ENCODE measurements at places on chromosomes 1 and 21.

DNA sequence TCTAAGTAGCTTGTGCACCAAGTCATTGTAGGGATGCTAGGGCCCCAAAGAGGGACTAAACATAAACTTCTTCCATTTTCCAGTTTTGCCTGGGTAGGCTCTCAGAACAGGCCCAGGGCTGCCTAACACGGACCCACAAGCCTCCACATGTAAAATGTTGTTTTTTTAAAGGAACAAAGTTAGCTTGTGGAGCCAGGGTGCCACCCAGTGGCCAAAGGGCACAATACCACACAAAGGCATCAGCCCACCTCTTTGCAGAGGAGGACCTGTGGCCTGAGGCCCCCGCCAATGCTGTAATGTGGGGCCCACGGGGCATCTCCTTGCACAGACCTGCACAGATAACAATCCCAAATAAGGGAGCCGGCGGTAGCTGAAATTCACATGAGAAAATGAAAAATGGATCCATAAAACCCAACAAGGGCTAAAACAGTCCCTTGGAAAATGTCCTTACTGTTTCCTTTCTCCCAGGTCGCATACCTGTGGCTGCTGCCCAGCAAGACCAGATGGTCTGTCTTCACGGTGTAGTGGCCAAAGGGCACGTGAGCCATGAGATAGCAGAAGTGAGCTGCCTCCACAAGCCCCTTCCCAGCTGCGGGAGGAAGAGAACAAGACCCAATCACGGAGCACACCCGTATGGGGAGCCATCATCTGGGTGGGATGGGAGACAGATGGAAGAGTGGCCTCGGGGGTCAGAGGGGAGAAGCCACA is 23.8 kb downstream of the SEC16B start:
- DNase-seq = peak; percentile 59

DNA sequence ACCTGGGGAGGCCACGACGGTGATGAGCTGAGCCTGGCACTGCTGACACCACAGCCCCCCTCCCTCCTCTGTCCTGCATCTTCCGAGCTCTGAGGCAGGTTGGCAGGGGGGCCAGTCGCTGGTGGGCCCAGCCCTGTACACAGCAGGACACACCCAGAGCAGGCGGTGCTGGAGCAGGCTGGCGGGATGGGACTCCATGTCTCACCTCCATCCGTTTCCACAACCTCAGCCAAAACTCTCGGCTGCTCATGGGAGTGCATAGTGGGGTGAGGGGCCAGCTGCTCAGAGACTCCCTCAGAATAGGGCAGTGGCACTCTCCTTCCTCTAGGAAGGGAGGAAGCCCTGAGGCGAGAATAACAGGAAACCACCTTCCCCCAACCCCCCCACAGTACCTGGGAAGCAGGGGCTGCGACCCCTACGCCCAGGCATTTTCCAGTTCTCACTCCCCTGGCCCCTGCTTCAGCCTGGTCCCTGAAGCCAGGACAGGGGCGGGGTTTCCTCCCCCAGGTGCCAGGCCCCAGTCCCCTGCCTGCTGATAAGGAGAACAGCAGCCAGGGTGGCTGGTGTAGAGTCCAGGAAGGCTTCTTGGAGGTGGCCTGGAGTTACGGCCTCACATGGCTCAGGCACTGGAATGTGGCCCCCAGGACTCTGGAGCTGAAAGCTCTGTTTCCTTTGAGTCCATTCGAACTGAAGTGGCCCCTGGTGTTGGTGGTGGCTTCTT is 3.2 kb upstream of the IBA57 start:
- DNase-seq = no peak

DNA sequence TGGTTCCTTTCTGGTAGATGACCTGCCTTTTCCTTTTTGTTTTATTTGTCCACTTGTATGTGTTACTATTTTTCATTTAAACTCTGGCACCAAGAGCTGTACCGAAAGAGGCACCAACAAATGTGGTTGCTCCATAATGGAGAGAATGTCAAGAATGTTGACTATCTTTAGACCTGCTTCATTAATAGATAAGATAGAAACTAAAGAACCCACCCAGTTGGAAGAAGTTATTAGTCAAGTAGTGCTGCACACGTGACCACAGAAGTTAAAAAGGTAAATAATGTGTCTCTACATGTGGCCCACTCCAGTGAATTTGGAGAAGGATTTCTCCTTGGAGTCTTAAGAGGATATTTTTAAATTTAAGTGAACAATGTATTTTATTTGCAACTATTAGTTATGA is 9.3 kb downstream of the ATP1A1 start:
- no peak for DNase-seq

DNA sequence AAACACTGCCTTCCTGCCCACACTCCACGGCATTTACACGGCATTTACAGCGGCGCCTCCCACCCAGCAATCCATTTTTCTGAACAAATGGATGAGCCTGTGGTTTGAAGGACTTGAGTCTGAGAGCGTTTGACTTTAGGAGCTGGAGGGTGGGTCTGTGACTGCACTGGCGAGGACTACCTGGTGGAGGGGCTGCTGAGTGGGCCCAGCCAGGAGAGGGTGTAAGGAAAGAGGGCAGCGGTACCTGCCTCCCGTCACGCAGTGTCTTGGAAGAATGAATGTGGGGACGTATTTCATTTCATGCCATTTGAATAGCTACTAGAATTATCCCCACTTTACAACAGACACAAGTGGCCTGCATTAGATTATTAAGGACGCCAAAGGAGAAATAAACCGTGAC is 62.9 kb downstream of the B3GALT5 start:
- DNase-seq = peak; percentile 84

GRCh38 chr1:10967090-10967489 is 45.4 kb upstream of the TARDBP start:
- no peak for DNase-seq

DNA sequence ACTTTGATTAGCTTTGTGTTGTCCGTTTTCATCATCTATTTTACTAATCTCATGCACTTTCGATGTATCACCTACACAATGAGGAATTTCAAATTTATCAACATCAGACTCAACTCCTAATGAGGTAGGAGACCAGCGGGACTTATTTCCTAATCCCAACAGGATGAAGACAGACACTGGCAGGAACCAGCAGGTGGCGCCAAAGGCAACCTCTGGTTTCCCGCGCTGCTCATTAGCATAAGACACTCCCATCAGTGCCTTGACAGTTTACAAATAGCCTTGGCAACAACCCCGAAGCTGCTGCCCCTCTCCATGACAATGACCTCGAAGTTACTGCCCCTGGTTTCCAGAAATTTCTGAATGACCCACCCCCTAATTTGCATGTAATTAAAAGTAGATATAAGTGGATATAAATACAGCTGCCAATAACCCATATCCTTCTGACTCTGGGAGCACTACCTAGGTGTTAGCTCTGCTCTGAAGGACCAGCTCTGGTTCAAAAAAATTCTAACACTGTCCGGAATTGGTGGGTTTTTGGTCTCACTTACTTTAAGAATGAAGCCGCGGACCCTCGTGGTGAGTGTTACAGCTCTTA is 974.8 kb downstream of the ADGRL2 start:
- DNase-seq = no peak

DNA sequence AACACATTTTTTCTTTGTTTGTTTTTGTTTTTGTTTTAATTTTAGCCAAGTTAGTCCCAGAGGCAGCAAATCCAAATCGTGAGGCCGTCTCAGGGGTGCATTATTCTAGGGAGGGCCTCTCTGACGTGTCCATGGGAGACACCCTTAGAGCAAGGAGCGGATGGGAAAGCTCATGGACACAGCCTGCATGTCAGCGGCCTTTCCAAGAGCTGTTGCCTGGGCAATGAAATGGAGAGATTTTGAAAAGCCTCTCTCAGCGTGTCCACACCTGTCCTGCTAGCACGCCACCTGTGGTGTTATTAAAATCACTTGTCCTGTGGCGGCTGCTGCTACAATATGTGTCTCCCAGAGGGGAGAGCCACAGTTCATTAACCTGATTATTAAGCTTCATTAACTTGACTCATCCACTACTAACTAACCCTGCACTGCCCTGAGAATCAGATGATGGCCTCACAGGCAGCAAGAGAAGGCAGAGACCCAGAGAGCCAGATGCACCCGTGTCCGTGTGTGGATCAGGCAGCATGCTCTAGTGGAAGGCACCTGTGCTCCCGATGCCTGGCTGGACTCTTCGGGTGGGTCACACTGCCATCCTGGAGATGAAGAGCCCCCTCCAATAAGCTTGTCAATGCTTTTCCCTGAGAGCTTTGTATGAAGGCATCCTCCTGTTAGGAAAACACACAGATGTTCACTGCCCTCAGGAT is 133.3 kb downstream of the PGBD5 start:
- DNase-seq = peak; percentile 88

DNA sequence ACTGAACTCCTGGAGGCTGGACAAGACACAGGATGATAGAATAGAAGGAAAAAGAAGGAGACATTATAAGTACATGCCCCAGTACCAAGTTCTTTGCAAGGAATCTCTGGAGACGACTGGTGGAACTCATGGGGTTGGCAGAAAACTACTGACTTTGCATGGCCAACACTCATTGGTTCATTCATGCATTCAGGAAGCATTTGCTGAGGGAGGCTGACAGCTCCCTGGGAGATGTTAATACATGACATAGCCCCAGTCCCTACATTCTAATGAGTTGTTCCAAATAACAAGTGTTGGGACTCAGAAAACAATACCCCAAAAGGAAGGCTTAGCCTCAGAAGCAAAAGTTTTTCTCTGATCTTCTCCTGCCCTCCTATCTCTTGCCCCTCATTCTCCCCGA is 172.8 kb upstream of the IRF2BP2 start:
- no peak for DNase-seq

- no peak for DNase-seq
These were observed 269.4 kb downstream of the LRRC7 start for GRCh38 chr1:69836971-69837636.

GRCh38 chr1:34914958-34915357 is 14.5 kb downstream of the DLGAP3 start:
- DNase-seq = no peak

DNA sequence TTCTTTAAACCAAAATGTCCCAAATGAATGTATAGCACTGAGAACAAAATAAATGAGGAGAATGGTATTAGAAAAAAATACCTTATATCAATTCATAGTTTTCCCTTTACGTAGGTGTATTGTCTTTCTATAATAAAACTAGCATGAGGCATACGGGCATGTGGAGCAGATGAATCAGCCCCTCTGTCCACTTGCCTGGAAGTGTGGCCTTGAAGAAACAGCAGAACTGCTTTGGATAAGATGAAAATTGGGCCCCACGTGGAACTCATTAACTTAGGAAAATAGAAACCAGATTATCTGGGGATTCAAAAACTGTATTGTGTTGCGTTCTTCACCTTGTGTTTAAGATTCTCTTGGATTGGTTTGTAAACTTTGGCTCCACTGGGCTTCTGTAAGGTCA is 356.8 kb upstream of the B3GALT2 start:
- no peak for DNase-seq

DNA sequence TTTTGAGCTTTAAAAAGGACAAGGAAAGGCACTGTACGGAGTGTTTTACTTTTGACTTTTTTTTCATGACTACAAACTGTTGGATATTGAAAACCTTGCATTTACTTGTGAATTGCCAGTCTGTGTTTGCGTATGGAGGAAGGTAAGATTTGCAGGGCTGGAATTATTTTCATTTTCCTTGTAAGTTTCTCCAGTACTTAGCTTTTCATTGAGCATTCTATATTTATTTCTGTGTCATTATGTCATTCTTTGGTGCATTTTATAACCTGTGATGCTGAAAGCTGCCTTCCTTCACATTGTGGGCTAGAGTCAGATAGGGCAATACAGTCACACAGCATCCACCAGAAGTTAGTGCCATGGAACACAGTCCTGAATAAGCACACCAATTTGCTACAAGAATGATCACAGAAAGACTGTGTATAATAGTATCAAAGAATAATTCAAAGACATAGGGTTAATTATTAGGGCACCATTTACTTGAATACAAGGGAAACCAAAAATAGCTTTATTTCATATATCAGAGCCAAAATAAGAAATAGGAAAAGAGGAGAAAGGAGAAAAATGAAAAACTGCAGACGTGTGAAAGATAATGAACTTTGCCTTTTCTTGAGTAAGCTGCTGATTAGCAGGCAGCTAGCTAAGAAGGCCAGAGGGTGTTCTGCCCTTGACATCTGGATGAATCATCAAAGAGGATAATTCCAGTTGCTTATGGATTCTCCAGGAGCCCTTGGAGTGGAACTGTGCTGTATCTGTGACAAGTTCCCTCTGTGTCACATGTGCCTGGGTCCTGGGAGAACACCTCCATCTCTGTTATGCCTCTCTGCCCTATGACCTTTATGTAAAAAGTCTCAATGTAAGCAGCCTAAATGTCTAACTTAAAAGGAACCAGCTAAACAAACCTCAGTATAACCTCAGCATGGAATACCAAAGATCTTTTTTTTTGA is 8.0 kb upstream of the FAM20B start:
- DNase-seq = no peak

DNA sequence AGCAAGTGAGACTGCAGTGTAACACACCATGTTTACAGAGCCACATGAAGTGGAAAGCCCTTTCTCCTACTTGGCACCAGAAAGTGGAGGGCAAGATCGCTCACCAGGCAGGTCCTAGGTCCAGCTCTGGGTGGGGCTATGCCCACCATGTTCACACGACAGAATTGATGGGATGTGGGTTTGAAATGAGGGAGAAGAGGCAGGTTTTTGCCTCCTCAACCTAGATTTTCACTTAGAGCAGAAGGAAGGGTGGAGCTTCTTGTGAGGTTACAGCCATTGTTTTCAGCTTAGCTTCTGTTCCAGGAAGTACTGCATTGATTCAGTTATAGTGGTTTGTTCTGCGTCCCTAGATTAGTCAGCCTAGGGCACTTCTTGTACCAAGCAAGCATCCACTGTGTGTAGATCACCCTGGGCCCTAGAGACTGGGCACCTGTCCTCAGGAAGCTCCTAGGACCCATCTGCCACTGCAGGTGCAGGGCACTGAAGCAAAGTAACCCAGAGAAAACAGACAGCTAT is 2.3 kb downstream of the CD53 start:
- DNase-seq = no peak

DNA sequence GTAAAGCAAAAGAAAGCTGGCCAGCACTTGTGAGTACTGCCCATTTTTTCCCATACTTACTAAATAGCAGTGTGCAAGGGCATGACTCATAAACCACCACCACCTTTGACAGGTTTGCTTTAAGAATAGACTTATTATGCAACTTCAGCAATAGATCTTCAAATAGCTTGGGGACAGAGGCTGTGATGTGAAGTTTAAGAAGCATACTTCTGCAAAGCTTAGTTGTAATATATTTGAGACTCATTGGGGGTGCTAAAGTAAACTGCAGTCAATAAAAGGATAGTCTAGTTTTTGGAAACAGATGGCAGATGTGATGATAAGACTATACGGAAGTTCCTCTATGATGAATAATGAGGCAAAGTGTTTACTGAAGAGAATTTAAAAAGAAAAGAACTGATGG is 210.0 kb downstream of the PLA2G4A start:
- no peak for DNase-seq

DNA sequence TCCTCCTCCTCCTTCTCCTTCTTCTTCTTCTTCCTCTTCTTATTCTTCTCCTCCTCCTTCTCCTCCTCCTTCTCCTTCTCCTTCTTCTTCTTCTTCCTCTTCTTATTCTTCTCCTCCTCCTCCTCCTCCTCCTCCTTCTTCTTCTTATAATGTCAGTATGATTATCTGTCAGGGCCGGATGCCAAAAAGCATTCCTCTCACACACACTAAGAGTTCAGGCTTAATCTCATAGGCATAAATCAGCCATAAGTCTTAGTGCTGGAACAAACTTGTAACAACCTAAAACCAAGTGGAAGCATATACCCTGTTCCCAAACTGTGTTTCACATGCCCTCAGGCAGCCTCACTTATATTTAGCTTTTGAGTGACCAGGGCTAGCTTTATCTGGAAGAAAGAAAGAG is 240.3 kb downstream of the LMX1A start:
- no peak for DNase-seq
